Pericardium fibroblast (primary cell): ENCODE measurements at places on chromosomes 6 and 20. TPM values are rescaled to one million over a fixed set of nuclear protein-coding genes. Genes with fewer than 3 reads are reported as not detected.

The HLA-DRA gene
- total RNA-seq, result not detected in 2 replicates

The POU3F2 gene
- total RNA-seq, result not detected in 2 replicates

The DDO gene
- 1.3 TPM in 1 of 2 replicates, not detected in the other for total RNA-seq

The NKAPL gene
- 2.3 and 3.7 TPM in 2 replicates for total RNA-seq

The PCIF1 gene
- 11.6 and 16.3 TPM in 2 replicates for total RNA-seq

The LINC00237 gene
- not detected in 2 replicates for total RNA-seq
